Naive thymus-derived CD8-positive, alpha-beta T cell (primary cell): ENCODE measurements at places on chromosomes 1 and 21. TPM values are rescaled to one million over a fixed set of nuclear protein-coding genes. Genes with fewer than 3 reads are reported as not detected.

Gene NTMT2
- total RNA-seq: not detected

Gene CASQ1
- total RNA-seq: not detected

Gene CR1L
- not detected for total RNA-seq

GRCh38 chr1:155168456-155169210 lies 4.5 kb downstream of the KRTCAP2 start:
- no peak for DNase-seq

DNA sequence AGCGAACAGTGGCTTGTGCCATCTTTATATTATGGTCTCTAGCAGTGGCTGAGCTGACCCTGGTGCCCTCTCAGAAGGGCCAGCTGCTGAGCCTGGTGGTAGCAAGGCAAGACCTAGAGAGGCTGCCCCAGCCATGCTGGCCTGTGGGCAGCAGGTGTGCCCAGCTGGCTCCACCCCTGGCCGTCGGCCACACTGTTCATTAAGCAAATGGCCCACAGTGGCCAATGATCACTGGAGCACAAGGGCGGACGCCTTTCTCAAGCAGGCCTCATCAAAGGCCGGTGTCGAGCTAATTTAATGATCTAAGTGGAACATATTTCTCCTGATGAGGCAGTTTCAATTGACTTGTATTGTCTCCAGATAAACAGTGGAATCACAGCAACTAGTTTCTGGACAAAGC lies 89.4 kb downstream of the GRIK3 start:
- no peak for DNase-seq

- no peak for DNase-seq
These were observed 38.5 kb downstream of the HUNK start for GRCh38 chr21:31911138-31911907.

- DNase-seq: peak; percentile 78
These were observed 9.8 kb downstream of the RAP1GAP start for GRCh38 chr1:21659099-21659923.

Gene DIO1
- not detected for total RNA-seq

- no peak for DNase-seq
These were observed 21.5 kb upstream of the SLC25A34 start for GRCh38 chr1:15714406-15715136.

Gene TCHH
- not detected for total RNA-seq

DNA sequence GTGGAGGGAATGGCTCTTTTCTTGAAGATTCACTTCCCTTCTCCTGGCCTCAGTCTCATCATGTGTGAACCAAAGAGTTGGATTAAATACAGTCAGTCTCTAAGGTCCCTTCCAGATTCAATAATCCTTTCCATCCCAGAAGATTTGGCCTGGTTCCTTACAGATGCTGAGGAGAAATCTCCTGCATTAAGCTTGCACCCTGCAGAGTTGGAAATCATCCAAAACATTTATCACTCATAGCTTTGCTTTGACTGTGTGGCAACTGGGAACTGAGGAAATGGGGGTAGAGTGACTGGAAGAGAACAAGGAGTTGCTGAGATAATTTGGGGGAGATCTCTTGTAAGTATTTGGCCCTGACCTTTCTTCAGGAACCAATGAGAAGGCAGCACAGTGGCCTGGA lies 220.5 kb upstream of the SGIP1 start:
- no peak for DNase-seq

Gene C1QA
- total RNA-seq: 0.66 TPM

GRCh38 chr1:153400244-153400643 lies 9.4 kb upstream of the S100A8 start:
- DNase-seq: no peak

Gene APCS
- total RNA-seq: not detected

Gene PPM1J
- total RNA-seq: 0.44 TPM

DNA sequence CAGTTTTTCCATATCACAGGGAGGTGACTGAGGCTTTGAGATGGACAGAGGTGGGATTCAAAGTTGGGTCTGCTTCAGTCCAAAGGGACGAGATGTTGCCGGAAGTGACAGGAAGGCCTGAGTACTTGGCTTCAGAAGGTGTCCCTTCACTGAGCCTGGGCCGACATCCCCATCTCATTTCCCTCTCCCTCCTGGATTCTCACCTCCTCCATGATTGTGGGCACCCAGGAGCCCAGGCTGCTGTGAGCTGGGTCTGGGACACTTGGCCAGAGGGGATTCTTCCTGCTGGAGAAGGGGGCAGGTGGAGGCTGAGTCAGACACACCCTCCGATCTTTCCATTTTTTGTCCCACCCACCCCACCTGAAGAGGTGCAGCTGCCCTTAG lies 2.8 kb upstream of the MRPS15 start:
- no peak for DNase-seq

Gene MTARC2
- not detected for total RNA-seq

DNA sequence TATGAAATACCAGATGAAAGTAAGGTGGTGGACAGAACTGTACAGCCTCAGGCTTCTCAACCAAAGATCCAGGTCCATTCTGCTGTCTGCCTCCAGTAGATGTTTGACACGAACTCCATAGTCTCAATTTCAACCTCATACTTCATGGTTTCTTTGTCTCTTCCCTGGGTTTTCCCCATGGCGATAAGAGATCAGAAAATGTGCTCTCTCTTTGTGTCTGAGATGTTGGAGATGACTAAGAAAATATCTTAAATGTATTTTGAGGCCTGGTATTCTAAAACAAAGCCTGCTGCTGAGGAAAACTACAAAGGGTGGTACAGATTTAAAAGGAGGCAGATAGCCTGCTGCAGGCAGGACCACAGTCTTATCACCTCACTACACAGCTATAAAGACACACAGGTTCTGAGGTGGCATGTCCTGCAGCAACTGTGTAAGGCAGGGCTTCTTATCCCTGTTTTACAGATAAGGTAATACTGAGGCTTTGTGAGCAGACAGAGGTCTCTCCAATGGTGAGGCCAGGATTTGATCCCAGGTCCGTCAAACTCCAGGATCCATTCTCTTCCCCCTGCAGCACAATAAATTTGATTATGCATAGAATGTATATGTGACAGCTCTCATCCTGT lies 40.0 kb upstream of the CACNA1E start:
- DNase-seq: no peak

GRCh38 chr1:51101976-51102375 lies at the start of gene C1orf185:
TSS of gene C1orf185 (plus strand) at chr1:51102228. CDS start at chr1:51102234, 6 bp downstream.
- no peak for DNase-seq

DNA sequence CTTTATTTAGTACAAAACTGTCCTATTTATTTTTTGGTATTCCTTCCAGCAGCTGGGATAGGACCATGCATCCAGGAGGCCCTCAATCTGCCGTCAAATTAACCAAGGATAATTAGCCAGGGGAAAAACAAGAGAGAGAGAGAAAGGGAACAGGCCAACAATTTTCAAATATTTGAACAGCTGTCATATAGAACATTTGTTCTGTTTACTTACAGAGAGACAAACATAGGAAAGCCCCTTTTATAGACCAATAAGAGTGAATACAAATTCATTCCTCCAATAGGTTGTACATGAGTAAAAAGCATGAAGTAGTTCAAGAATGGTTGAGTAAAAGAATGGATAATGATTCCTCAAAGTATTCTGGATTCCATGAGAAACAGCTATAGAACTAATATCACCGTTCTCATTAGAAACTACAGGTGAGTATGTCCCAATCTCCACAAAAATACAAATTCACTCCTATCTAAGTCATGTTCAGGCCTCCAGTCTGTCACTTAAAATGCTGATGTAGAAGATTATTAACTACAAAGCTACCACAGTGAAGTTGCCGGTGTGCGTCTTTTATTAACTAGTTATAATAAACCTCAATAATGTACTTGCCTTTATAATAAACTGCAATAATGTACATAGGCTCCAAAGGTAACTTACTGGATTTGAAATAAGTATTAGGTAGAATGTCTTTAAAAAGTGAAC lies 64.8 kb upstream of the GNG4 start:
- no peak for DNase-seq

GRCh38 chr1:36992139-36992943 lies 42.0 kb downstream of the GRIK3 start:
- DNase-seq: no peak

DNA sequence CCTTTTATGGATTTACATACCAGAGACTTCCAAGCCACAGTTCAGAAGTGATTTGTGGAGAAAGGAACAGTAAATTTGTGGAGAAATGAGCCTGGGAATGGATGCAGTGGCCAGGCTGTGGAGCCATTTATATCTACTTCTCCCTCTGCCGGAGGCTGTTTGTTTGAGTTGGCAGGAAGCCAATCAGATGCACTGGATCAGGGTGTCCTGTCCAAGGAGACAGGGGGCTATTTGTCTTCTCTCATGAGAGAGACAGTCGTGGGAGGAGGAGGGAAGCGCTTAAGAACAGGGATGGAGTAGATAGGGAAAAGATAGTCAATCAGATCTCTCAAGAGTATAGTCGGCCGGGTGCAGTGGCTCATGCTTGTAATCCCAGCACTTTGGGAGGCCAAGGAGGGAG lies 2.8 kb upstream of the HAPLN2 start:
- no peak for DNase-seq

Gene TTLL7
- not detected for total RNA-seq

DNA sequence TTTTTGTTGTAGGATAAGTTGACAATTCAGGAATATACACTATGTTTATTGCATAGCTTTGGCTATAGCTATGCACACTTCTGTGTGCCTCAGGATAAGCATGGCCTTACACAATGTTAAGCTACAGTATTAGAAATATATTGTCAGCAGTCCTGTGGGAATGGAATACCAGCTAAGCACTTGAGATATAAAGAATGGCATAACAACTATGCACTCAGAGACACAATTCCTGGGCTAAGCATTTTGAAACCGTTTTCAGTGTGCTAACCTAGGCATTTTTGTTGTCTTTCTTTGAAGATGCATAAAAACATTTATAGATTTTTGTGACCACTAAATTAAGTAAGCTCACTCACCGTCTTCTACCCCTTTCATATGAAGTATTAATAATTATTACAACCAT lies 46.8 kb downstream of the TMPRSS15 start:
- DNase-seq: no peak

DNA sequence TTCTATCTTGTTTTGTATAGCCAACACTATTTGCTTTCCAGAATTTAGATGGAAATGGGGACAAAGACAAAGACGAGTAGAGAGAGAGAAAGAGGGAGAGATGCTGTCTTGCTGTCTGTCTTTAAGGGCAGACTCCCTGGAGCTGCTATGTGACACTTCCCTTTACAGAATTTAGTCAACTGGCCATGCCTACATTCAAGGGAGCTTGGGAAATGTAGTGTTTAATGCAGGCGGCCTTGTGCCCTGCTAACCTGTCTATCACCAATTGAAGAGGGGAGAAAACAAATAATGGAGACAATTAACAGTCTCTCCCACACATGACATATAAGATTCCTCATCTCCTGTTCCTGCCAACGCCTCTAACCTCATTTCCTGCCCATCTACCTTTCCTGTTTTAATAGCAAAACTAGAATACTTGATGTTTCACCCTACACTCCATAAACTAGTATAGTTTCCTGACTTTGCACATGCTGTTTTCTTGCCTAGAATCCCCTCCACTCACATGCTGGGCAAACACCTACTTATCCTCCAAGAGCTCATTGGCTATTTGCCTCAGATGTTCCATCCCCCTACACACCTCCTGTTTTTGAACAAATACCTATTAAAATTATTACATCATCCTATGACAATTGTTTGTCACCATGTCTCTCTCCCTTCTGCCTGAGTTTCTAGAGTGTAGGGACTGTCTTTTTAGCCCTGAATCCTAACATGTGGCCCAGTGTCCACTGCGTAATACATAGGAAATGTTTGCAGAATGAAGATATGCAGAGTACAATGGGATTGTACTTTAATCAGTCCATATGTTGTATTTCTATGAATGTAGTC lies 117.2 kb downstream of the SLC25A24 start:
- no peak for DNase-seq

GRCh38 chr21:21530680-21531079 lies 532.5 kb downstream of the NCAM2 start:
- no peak for DNase-seq

DNA sequence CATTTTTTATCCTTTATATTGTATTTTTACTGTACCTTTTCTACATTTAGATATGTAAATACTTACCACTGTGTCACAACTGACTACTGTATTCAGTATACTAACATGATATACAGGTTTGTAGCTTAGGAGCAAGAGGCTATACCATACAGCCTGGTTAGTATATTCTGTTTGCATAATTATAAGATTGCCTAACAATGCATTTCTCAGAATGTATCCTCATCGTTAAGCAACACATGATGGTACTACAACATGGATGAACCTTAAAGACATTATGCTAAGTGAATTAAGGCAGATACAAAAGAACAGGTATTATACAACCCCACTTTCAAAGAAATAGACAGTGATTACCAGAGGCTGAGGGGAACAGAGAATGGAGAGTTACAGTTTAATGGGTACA lies 62.7 kb downstream of the RUSC1 start:
- no peak for DNase-seq

DNA sequence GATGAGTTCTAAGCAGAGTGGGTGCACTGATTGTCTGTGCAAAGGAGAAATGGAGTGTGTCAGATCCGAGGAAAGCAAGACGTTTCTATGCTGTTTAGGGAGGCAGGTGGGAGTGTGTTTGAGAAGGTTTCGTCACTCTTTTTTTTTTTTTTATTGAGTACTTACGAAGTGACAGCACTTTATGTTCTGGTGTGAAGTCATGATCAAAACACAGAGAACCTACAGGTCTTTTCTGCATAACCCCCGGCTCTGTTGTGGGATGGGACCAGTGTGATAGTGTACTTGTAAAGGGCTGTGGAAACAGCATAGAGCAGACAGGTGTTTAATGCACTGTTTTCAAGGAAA lies 26.7 kb downstream of the MIA3 start:
- DNase-seq: no peak

Gene AIRE
- not detected for total RNA-seq

DNA sequence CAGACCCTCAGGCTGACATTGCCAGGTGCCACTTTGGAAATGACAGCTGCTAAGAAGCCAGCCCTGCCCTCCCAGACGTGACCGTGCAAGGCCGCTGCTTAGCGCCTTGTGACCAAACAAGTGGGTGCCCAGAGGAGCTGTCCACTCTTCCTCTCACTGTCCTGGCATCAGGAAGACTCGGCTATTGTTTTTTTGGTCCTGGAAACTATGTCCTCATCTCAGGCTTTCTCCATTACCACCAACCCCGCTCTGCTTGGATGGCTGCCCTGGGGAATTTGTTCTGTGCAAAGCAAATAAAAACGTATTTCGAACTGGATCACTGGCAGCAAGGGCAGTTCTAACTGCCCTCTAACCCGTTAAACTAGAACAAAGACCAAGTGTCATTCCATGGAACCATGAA lies 13.7 kb upstream of the TENT5C start:
- no peak for DNase-seq

Gene ARHGEF19
- total RNA-seq: 11.9 TPM

Gene SLAMF1
- 11.1 TPM for total RNA-seq

Gene DNASE2B
- total RNA-seq: not detected

GRCh38 chr1:160907976-160908375 lies 23.0 kb upstream of the ITLN1 start:
- DNase-seq: no peak
